ENCODE measurements at places on chromosomes 13 and 19.

DNA sequence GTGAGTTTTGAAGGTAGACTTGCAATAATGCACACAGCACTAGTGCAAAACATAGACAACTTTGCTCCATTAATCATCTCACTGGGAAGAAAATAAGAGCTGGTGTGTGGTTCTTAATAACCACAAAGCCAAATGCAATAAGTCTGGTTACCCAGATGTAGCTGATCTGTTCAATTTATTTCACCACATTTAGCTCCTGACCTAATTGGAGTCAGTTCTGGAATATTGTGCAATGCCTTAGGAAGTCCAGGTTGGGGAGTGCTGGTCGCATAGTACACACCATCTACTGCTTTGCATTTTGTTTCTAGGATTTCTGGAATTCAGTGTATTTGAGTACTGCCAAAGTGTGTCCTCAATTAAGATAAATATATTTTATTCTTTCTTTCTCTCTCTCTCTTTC is 483.3 kb upstream of the SPRY2 start:
- DNase-seq = no peak

- DNase-seq = no peak
These were observed 7.7 kb downstream of the DIS3 start for GRCh38 chr13:72774019-72774418.

DNA sequence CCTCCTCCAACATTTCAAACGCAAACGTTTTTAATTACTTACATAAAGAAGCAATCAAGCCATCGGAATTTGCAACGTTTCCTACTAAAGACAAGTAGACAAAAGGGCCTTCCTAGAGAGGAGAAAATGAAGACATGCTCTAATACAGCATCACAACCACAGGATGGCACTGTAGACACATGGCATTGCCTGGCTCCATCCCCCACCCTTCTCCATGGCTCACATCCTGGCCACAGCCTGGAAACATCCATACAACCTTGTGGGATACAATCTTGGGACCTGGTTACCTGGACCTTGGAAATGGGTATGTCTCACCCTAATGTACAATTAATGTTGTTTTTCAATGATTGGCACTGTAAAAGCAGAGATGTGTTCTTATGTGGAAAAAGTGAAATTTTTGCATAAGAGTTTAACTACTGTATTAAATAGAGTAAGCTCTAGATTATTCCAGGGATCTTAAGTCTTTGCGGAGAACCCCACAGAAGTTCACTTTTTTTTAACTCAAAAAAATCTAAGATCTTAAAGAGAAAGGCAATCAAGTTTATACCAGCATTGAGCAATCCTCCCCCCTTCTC is 21.5 kb downstream of the EBPL start:
- DNase-seq = peak; percentile 14

DNA sequence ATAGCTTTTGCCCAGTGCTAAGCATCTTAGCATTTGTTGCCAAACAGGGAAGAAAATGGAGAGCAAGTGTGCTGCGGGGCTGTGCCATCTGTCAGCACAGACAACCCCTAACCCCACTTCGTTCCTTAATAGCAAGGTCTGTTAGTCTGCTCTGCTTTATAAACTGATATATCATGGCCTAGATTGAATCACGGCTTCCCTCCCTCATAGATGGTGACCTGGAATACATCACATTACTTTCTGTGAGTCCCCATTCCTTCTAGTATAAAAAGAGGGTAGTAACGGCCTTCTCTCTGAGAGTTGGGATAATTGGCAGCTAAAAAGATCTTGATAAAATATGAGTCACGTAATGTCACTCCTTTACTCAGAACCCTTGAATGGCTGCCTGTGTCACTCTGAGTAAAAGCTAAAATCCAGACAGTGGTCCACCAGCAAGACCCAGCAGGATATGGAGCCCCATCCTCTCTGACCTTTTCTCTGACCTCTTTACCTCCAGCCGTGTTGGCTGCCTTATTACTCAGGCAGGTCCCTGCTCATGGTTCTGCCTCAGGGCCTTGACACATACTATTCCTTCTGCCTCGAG is 151.7 kb downstream of the DLEU7 start:
- no peak for DNase-seq

- no peak for DNase-seq
These were observed 2.1 kb downstream of the IFNL2 start for GRCh38 chr19:39270036-39270871.
